ENCODE measurements at places on chromosomes 2 and 18.

DNA sequence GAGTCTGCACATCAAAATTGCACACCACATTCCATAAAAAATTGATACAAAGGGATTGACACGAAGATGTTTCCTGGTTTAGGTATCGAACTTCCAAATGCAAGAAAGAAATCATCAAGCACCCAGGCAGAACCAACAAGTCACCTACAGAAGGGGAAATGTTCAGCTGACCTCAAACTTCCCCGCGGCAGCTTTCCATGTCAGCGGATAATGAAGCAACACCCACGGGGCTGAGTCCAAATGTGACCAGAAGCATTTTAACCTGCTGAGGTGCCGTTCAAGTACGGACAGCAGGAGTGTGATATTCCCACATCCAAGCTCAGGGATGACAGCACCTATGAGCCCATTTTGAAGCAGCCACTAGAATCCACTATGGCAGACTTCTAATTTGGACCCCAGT, 124.9 kb downstream of the GALNT14 start:
- DNase-seq, result no peak

GRCh38 chr2:96687266-96687665, 44.7 kb downstream of the FER1L5 start:
- no peak for DNase-seq

- DNase-seq, result no peak
Measured at GRCh38 chr2:231238689-231239088, 40.3 kb downstream of the ARMC9 start.

GRCh38 chr18:34352385-34353163, 127.9 kb upstream of the NOL4 start:
- no peak for DNase-seq

GRCh38 chr2:38535744-38536506, 66.8 kb downstream of the HNRNPLL start:
- peak; percentile 68 for DNase-seq

GRCh38 chr18:5175378-5175777, 21.7 kb downstream of the AKAIN1 start:
- no peak for DNase-seq

DNA sequence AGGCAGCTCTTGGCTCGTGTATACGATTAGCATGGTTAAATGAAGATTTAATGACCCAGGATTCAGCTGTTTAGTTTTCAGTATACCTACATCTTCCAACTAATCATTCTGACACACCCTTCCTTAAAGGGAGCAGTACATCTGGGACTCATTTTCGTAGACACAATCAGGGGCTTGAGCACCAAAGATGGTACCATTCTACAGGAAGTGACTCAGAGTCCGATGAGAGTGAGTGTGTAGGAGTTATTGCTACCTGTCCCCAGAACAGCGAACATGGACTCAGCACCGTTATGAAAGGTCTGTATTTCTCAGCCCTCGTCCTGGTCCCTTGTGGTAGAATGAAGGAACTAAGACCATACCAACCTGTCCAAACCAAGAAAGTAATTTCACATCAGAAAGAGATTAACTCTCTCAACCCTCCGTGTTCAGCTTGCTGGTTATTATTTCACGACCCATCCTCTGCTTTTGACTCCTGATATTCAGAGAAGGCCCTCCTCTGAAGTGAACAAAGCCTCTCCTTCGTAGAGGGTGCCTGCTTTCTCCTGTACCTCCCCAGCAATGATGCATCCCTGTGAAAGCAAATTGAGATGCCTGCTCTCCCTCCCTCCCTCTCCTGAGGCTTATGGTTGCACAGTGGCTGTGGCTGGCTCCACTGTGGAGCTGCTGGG, 214.8 kb downstream of the MTX2 start:
- no peak for DNase-seq

- no peak for DNase-seq
Measured at GRCh38 chr2:7774481-7774880, 857.3 kb downstream of the RNF144A start.

- no peak for DNase-seq
Measured at GRCh38 chr2:101082998-101083397, 68.2 kb downstream of the TBC1D8 start.

DNA sequence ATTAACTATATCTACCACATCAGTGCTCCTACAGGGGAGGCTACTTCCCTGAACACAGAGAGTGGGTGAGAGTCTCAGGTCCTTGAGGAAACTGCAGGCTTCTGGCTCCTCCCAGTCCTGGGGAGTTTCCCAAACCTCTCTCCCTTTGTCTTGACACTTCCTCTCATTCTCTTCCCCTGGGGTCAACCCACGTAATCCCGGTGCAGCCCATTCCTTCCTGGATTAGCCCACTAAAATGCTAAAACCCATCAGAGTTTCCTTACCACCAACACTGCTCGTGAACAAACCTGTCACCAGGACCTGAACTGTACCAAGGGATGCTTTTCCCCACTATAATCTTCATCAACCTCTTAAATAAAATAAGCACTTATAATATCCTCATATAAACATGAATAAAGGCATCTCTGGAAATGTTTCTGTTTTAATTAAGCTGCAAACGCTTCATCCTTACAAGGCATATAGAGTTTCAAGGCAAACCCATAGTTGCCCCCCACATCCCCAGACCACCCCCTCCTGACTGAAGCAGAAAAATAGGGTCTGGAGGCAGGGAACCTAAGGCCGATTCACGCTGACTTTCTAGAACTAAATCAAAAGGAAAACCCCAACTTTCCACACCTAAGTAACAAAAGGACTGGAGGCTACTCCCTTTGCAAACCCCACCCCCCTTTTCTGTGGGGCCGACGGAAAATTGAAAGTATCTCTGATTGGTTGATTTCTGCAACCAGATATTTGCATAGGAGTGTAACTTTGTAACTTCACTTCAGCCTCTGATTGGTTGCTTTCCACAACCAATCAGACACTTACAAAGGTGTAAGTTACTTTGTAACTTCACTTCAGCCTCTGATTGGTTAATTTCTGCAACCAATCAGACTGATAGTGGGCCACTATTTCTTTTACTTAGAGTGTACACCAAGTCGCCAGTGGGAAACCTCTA, 19.0 kb downstream of the TMSB10 start:
- DNase-seq, result no peak

GRCh38 chr18:50734886-50735285, 84.9 kb downstream of the MRO start:
- no peak for DNase-seq

- no peak for DNase-seq
Measured at GRCh38 chr2:231425811-231426703, 30.5 kb downstream of the B3GNT7 start.

GRCh38 chr2:170847716-170848115, 31.0 kb downstream of the GAD1 start:
- no peak for DNase-seq

GRCh38 chr2:210965472-210965871, 409.1 kb downstream of the CPS1 start:
- DNase-seq, result no peak

DNA sequence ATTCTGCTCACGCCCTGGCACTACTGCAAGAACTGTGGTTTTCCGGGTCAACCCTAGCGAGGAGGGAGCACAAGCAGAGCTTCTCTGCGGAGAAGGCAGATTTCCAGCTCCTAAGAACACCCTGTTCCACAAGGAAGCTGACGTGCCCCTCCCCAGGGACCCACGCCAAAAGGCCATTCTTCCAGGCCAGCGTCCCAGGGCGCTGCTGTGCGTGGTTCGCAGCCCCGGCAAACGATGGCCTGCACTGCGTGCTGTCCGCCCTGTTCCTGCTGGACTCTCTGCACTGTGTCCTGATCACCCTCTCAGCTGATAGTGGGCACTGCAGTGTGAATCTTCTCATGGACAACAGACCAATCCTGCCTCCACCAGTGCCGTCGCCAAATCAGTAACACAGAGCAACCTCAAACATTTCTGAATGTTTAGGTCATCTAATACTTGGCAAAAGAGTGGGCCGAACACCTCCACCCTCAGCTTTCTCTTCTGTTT, 49.1 kb downstream of the ADI1 start:
- DNase-seq, result no peak

DNA sequence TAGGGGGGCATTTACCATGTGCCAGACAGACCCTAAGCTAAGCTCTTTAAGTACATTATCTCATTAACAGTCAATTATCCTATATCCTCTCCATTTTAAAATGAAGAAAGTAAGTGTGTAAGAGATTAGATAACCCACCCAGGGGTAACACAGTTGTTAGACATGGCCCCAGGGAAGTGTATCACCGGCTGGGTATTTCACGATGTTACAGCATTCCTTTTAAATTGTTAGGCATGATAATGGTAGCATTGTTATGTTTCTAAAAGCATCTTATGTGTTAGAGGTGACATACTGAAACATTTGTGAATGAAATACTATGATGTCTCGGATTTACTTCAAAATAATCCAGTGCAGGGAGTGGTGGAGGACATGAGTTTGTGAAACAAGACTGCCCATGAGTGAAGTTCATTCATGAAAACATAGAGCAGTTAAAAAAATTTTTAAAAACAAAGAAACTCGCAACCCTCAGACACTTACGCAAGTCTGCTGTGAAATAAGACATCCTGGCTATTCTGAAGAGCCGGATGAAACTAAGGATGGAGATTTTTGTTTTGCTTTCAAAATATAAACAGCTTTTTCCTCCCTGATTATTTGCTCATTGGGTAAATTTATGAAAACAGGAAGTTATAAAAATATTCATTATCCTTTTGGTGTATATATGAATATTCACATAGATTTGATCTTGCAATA, 54.9 kb downstream of the IL1RL2 start:
- DNase-seq, result no peak

GRCh38 chr18:46152436-46152807, 48.2 kb downstream of the HAUS1 start:
- no peak for DNase-seq

- DNase-seq, result no peak
Measured at GRCh38 chr2:76050196-76050595, 339.5 kb upstream of the GCFC2 start.

- DNase-seq, result no peak
Measured at GRCh38 chr2:52500561-52500960, 1267.0 kb upstream of the CHAC2 start.

DNA sequence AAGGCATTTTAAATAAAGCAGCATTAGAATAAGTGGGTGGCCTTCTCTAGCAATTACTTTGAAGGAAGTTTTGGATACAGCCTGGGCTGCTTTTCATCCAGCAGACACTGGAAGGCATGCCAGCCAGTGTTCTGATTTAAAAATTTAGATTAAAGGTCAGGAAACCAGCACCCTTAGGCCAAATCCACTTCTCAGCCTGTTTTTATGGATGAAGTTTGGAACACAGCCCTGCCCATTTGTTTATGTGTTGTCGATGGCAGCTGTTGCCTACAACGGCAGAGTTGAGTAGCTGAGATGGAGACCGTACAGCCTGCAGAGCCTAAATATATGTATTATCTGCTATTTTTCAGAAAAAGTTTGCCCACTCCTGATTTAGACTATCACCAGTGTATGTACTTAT, 313.6 kb upstream of the ACVR2A start:
- DNase-seq, result no peak

GRCh38 chr2:95525294-95526035, 40.9 kb upstream of the TRIM43B start:
- DNase-seq, result no peak

- no peak for DNase-seq
Measured at GRCh38 chr2:189951791-189952535, 110.6 kb downstream of the MSTN start.

DNA sequence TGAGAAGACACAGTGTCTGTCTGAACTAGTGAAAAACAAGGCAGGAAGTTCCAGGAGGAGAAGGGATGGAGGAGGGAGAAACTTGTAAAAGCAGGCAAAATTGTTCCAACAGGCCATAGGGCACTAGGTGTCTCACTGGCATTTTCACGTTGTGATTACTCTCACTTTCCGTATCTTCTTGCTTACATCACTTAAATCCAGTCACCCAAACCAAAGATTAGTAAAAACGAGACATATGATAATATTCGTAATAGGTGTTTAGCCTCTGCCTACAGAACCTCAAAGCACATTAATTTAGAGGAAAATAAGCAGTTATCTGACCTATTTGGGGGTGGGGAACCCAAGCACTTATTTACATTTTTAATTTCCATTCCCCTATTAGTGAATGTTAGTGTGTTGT, 78.3 kb downstream of the POU3F3 start:
- DNase-seq, result no peak

GRCh38 chr2:232457121-232458011, 1.4 kb downstream of the ALPI start:
- DNase-seq, result no peak

GRCh38 chr2:219592736-219593135, 4.9 kb upstream of the STK11IP start:
- DNase-seq, result no peak

DNA sequence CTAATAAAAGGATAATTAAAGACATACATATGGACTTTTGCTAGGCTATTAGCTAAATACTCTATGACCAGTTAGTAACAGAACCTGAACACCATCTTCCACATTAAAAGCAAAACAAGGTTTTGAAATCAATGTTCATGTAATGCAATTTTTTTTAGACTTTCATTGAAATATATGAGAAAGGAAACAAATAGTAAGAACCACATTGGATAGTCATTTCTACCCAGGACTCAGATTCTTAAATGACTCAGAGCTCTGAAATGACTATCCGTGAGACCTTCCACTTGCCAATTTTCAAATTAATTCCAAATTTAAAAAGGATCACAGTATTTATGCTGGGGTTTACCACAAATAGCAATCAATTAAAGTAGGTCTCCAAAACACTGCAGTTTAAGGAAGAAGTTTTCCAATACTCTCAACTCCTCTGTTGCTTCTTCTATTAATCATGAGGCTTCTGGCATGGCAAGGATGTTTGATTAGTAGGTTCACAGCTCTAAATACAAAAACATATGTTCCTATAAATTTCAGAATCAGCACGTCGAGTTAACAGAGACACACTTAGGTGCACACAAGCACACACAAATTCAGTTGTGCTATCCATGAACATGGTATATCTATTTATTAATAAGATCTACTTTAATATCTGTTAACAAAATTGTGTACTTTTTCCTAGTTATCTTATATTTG, 841.0 kb downstream of the RNF144A start:
- no peak for DNase-seq

- no peak for DNase-seq
Measured at GRCh38 chr2:44763275-44763782, 178.2 kb upstream of the SIX3 start.

DNA sequence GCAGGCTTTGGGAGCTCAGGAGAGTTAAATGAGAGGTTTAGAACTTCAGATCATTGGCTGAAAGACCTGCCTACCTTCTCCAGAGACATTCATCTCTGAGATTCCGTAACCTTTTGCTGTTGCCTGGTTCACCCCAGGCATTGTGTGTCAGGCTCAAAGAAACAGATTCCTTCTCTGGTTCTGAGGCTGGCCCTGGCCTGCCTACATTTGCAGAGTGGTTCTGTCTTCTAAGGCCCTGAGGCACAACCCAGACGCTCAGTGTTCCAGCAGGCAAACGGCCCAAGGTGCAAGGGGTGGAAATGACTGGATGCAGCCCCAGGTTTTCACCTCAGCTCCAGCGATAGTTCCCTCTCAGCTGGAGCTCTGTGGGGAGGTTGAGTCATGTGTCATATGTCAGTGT, 48.3 kb downstream of the MYO3B start:
- no peak for DNase-seq

GRCh38 chr2:154402213-154402612, 296.3 kb upstream of the KCNJ3 start:
- DNase-seq, result no peak

GRCh38 chr18:58446391-58447060, 182.4 kb downstream of the ALPK2 start:
- no peak for DNase-seq

GRCh38 chr2:1808981-1809422, 64.7 kb upstream of the PXDN start:
- DNase-seq, result no peak

- no peak for DNase-seq
Measured at GRCh38 chr18:65753520-65753919, 2.7 kb downstream of the CDH7 start.

Data from activated T-helper 1 cell treated with anti-CD3 and anti-CD28 coated beads, Interleukin-2, amount 50 U/mL, for 16 hours (primary cell).